ENCODE measurements at places on chromosomes 3 and 15. TPM values are rescaled to one million over a fixed set of nuclear protein-coding genes. Genes with fewer than 3 reads are reported as not detected.
A peak's percentile ranks its signal among the peaks of the same experiment; 100 is the strongest.

The ECE2 gene
- total RNA-seq: 0.37 TPM

- H3K4me1 ChIP-seq: no peaks in the 10 kb centered on the region
- no peak for DNase-seq
- H3K36me3 ChIP-seq: no peaks in the 10 kb centered on the region
- no peak overlapping the region for H3K27ac ChIP-seq
These were observed 184.9 kb downstream of the MINAR1 start for GRCh38 chr15:79617071-79617470.

- no peaks in the 10 kb centered on the region for H3K27me3 ChIP-seq
- no peak overlapping the region for H3K4me3 ChIP-seq
- peaks cover 6% of the 10 kb centered on the region for H3K4me1 ChIP-seq
- no peaks in the 10 kb centered on the region for H3K36me3 ChIP-seq
- DNase-seq: peak; percentile 43
These were observed 108.0 kb downstream of the CMSS1 start for GRCh38 chr3:99925584-99926230.

DNA sequence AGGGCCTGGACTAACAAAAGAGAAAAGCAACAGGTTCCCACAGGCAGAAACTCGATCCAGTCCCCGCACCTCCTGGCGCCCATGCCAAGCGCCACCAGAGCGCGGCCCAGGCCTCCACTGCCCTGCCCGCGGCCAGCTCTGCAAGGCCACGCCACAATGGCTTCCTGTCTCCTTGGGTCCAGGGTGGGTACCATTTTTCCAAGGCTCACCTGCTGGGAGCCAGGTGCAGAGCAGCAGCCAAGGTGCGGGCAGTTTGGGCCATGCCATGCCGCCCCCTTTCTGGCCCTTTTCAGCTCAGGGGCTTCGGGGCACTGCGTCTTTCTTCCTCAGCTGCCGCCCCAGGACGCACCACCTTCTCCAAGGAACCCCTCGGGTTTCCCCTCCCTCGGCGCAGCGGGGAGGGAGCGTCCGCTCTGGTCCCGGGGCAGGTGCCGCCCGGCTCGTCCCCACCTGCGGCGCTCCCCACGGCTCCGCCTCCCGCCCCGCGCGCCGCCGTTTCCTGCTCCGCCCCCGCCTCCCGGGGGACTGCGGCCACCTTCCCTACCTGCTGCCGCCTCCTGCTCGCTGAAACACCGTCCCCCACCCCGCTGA is at the start of gene ILDR1:
TSS of gene ILDR1 (minus strand) at position 437 of the 591 bp plus-strand sequence. CDS start at position 267, 170 bp downstream.
- no peaks in the 10 kb centered on the region for H3K36me3 ChIP-seq
- H3K4me1 ChIP-seq: no peaks in the 10 kb centered on the region
- H3K4me3 ChIP-seq: peak within 1 kb of the TSS; percentile 63
- peak within 1 kb of the TSS; percentile 58 for H3K27ac ChIP-seq
- DNase-seq: peak; percentile 83
